ENCODE measurements at places on chromosomes 2 and 18.

- H3K27me3 ChIP-seq, result no peaks in the 10 kb centered on the region
- H3K36me3 ChIP-seq, result no peaks in the 10 kb centered on the region
- H3K4me3 ChIP-seq, result no peak overlapping the region
- H3K27ac ChIP-seq, result no peak overlapping the region
Observed at GRCh38 chr2:590214-591175, 86.7 kb downstream of the TMEM18 start.

DNA sequence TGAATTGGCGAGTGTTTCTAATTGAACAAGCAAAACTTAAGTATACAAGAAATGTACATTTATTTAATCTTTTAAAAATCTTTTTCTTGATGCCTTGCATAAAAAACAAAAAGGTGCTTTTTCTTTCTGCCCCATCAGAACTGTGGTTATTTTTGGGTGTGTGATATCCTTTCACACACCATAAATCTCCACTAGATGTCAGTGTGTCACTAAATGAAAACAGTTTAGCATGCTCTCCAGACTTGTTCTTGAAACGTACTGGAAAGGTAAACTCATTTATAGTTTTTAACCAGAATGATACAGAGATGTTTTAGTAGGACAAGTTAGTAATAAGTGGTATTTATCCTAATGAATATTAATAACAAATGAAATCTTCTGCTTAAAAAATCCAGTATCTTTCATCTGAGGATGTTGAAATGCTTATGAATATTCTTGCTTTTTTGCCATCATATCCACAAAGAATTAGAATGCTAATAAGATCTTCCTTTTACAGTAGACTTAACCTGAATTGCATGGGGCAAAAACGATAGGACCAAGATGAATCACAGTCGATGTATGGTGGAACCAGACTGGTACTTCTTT is 96.8 kb downstream of the UBE2E3 start:
- no peaks in the 10 kb centered on the region for H3K27me3 ChIP-seq
- no peaks in the 10 kb centered on the region for H3K36me3 ChIP-seq
- no peak overlapping the region for H3K4me3 ChIP-seq

- H3K27ac ChIP-seq, result no peak overlapping the region
- H3K4me3 ChIP-seq, result no peak overlapping the region
- peaks cover 11% of the 10 kb centered on the region for H3K27me3 ChIP-seq
- no peaks in the 10 kb centered on the region for H3K36me3 ChIP-seq
Observed at GRCh38 chr2:26853751-26854150, 5.8 kb downstream of the DPYSL5 start.

GRCh38 chr18:23377669-23378301 is 75.3 kb upstream of the RIOK3 start:
- H3K4me1 ChIP-seq, result peaks cover 3% of the 10 kb centered on the region
- H3K4me3 ChIP-seq, result no peak overlapping the region
- no peak for DNase-seq

GRCh38 chr2:46385786-46386577 is 88.8 kb downstream of the EPAS1 start:
- peak overlapping the region; percentile 8 for H3K27ac ChIP-seq
- no peak overlapping the region for H3K4me3 ChIP-seq
- H3K27me3 ChIP-seq, result no peaks in the 10 kb centered on the region
- H3K4me1 ChIP-seq, result peaks cover 3% of the 10 kb centered on the region

- no peaks in the 10 kb centered on the region for H3K27me3 ChIP-seq
- H3K36me3 ChIP-seq, result no peaks in the 10 kb centered on the region
- H3K27ac ChIP-seq, result no peak overlapping the region
- H3K4me1 ChIP-seq, result no peaks in the 10 kb centered on the region
Observed at GRCh38 chr2:234512884-234513669, 16.2 kb upstream of the ARL4C start.

DNA sequence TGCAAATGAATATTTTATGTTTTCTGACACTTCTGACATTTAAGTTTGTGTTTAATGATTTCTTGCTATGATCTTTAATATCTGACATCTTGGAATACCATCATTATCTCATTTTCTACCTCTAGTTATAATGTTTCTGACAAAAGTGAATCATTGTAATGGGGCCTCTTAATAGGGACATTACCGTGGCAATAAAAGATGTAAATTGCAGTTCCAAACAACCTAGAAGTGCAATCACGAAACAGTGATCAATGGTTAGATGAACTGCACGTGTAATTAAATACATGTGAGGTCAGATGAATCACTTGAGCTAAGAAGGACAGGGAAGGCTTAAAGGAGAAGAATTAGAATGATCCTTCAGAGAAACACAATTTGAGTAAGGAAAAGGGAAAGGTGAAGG is 1078.3 kb downstream of the DPP10 start:
- H3K4me3 ChIP-seq, result no peak overlapping the region
- no peaks in the 10 kb centered on the region for H3K4me1 ChIP-seq
- H3K27me3 ChIP-seq, result no peaks in the 10 kb centered on the region
- DNase-seq, result no peak
- H3K27ac ChIP-seq, result no peak overlapping the region
- H3K36me3 ChIP-seq, result no peaks in the 10 kb centered on the region

- no peak overlapping the region for H3K27ac ChIP-seq
- H3K27me3 ChIP-seq, result peaks cover 4% of the 10 kb centered on the region
- no peaks in the 10 kb centered on the region for H3K4me1 ChIP-seq
- DNase-seq, result no peak
Observed at GRCh38 chr2:72089028-72089427, 58.6 kb downstream of the CYP26B1 start.

DNA sequence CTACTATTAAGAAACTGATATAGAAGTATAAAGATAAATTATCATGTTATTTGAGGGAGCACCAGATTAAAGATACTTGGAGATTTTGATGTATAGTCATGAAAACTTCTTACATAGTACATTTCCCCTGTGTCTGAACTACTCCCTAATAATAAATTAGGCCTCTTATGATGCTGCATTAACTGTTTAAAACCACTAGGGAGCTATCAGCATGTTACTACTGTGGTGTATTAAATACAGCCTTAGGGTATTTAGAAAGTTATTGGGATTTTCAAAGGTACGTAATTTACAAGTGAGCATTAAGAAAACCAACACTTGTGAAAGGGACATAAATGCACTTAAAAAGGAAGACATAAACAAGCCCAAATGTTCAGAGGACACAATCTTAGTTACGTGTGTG is 714.0 kb downstream of the EPHA4 start:
- H3K27me3 ChIP-seq, result no peaks in the 10 kb centered on the region
- no peaks in the 10 kb centered on the region for H3K4me1 ChIP-seq
- no peak overlapping the region for H3K27ac ChIP-seq
- no peak overlapping the region for H3K4me3 ChIP-seq

DNA sequence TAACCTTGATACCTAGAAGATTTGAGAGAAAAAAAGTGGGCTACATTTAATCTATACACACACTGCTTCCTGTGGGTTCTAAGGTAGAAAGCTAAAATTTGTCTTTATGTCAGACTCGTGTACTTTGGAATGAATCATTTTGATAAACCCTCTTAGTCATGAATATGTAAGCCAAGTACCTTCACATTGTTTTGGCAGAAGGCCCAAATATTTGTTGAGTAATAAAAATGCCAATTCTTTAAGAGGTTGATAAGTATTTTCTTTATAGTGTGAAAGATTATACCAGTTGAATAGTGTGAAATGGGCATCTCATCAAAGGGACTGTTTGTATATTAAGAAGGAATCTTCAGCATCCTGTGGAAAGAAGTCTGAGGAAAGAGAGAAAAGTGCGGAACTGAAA is 1464.7 kb upstream of the ZEB2 start:
- H3K27ac ChIP-seq, result no peak overlapping the region
- no peaks in the 10 kb centered on the region for H3K36me3 ChIP-seq
- H3K27me3 ChIP-seq, result no peaks in the 10 kb centered on the region
- H3K4me3 ChIP-seq, result no peak overlapping the region

GRCh38 chr2:178191004-178191508 is 3.3 kb upstream of the OSBPL6 start:
- DNase-seq, result no peak
- H3K27me3 ChIP-seq, result no peaks in the 10 kb centered on the region
- peaks cover 8% of the 10 kb centered on the region for H3K4me1 ChIP-seq
- no peaks in the 10 kb centered on the region for H3K36me3 ChIP-seq

DNA sequence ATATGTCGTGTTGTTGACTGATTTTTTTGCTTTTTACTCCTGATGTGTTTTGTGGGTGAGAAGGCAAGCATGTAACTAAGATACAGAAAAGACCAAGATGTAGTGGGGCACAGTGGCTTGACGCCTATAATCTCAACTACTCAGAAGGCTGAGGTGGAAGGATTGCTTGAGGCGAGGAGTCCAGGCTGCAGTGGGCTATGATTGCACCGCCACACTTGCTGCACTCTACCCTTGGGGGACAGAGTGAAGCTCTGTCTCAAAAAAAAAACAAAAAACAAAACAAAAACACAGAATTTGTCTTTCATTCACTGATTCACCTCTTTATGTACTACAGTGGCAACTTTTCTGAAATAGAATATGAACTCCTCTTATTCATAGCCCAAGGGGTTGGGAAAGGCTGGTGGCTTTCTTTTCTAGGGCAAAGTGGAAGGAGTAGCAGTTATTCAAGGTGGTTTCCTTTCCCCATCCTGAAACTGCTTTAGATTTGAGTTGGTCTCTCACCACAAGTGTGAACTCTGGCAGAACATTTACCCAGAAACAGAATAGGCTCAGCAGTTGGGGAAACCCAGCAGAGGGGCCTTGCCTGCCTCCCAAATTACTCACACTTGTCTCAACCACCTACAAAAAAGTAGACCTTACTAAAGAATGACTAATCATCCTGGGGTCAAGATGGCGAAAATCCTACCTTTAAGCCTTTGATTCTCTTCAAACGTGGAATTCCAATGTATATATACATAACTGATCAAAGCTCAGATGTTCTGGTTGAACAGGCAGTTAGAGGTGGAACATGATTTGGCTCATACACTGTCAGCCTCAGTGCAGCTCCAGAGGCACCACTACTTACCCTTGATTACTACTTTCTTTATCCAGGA is 6.5 kb downstream of the TANK start:
- no peak for DNase-seq
- no peaks in the 10 kb centered on the region for H3K36me3 ChIP-seq
- no peaks in the 10 kb centered on the region for H3K27me3 ChIP-seq
- no peak overlapping the region for H3K27ac ChIP-seq
- peaks cover 19% of the 10 kb centered on the region for H3K4me1 ChIP-seq
